ENCODE measurements at places on chromosomes 4 and X.

- DNase-seq, result no peak
Observed at GRCh38 chr4:153122855-153123254, 81.4 kb upstream of the TRIM2 start.

- no peak for DNase-seq
Observed at GRCh38 chr4:168880811-168881595, 129.1 kb downstream of the CBR4 start.

DNA sequence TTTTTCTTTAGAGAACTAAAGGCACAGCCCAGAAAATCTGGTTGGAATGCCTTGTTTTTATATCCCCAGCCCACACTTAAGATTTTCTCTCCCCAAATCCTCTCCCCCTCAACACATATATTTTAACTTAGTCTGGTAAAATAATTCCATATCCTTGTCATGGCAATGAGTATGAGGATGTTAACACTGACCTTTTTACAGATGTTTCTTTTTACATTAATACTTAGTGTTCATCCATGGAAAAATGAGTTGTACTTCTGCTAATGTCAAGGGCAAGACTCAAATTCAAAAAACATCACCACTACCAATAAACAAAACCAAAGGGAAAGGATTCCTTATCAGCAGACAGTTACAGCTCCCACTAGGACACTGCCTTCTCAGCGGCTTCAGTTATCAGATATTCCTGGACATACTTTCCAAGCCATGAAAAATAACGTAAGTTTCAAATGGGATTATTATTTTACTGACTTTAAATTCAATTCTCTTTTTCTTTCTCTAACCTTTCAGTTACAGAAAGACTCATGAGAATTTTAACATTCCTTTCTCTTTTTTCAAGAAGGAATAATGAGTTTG is 83.3 kb downstream of the RASL11B start:
- no peak for DNase-seq

DNA sequence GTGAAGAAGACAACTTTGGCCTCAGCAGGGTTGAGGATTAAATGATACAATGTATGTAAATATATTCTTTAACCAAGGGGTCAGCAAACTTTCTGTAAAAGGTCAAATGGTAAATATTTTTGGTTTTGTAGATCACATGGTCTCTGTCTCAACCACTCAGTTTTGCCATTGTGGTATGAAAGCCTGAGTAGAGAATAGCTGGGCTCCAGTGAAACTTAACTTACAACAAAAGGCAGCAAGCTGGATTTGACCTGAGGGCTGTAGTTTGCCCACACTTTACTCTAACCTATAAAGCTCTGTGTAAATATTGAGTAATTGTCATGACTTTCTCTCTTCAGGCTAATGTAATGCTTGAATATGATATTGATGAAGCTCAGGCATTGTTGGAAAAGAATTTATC is 19.6 kb downstream of the VBP1 start:
- no peak for DNase-seq

DNA sequence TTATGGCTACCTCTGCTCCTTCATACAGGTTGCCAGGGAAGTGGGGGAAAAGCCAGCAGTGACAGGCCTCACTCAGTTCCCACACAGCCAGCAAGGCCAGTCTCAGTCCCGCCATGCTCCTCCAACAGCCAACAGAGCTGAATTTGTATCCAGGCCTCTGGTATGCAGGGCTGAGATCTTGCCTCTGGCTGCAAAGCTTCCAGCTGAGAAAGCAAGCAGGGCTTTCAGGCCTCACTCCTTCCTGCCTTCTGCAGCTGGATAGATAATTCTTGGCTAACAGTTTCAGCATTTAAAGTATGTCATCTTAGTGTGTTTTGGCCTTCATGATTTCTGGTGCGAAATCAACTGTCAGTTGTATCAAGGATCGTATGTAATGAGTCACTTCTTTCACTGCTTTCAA is 103.6 kb downstream of the GNL3L start:
- DNase-seq, result no peak

GRCh38 chr4:117898496-117898895 is 135.8 kb upstream of the NDST3 start:
- no peak for DNase-seq
